Breast epithelium (tissue), 4 donors: ENCODE measurements at places on chromosomes 2 and 18. TPM values are rescaled to one million over a fixed set of nuclear protein-coding genes. Genes with fewer than 3 reads are reported as not detected.

The SCN1A gene
- not detected for total RNA-seq

GRCh38 chr2:70939001-70939838 is 3.5 kb downstream of the ATP6V1B1 start:
- no peak for DNase-seq

DNA sequence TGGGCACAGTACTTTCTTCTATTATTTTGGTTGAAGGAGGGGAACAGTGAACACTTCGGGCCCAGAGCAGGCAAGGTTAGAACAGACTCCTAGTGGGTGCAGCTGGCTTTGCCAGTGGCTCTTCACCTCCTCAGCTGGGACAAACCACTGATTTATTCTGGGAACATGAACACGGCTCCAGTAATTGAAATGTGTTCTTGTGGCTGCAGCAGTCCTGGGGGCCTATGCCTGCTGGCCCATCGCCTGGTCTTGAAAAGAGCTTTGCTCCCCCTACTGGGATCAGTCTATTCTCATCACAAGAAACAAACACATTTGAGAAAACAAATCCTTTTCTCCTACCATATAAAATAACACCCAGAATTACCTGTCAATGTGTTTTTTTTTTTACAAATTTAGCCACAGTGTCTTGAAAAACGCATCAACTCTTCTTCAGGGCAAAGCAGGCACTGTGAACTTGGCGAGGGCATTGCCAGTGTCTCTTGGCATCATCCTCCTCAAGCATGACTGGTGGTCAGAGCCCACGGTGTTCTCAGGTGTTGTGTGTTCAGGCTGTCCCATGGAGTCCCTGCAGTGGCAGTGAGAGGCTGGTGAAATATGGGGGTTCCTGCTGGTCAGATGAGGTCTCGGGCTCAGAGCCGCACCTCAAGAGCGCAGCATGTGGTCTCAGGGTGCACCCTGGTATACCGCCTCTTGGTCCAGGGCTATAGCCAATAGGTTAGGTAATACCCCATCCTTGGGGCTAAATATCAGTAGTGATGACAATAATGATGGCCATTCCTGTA is 51.3 kb downstream of the RNF144A start:
- no peak for DNase-seq

The IKZF2 gene
- total RNA-seq, result 34.4 TPM

DNA sequence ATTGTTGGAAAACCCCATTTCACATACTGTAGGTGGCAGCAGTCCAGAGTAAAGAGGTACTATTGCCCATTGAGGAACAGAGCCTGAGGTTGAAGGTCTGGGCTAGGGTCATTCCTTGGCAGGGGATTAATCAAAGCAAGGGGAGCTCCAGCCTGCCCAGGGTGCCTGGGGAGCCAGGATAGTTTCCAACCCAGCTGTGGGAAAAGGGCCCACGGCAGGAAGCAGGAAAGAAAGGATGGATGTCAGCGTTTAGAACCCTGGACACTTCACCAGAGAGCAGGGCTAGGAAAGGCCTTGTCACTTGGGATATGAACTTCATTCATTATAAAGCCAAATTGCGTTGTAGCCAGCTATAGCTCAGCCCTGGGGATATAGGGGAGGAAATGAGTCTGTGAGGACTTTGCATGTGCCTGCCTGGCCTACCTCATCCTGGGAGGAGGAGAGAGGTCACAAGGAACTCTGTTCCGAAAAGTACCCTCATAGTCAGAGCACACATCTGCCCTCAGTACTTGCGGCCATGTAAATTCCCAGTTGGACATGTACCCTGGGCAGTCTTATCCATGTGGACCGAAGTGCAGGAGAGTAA is 140.2 kb upstream of the COPS8 start:
- no peak for DNase-seq

The IHH gene
- not detected for total RNA-seq
